ENCODE measurements at places on chromosomes 7 and 10.

DNA sequence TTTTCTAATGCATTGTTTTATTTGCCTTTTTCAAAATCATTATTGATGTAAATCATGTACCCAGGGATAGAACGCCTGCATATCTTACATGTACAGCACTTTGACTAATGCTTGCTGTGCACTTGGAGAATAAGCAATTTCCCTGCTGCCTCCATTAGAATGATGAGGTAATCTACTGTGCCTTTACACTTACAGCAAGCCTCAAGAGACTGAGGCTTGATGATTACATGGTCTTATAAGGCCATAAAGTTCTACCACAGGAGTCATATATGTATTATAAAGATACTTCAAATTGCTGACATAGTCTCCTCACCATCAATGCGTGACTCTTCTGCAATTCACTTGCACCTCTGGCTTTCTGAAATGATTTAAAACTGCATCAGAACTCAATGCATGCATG is 328.6 kb upstream of the HGF start:
- DNase-seq = no peak

- DNase-seq = no peak
Observed at GRCh38 chr10:72278668-72279393, 5.1 kb downstream of the DDIT4 start.

DNA sequence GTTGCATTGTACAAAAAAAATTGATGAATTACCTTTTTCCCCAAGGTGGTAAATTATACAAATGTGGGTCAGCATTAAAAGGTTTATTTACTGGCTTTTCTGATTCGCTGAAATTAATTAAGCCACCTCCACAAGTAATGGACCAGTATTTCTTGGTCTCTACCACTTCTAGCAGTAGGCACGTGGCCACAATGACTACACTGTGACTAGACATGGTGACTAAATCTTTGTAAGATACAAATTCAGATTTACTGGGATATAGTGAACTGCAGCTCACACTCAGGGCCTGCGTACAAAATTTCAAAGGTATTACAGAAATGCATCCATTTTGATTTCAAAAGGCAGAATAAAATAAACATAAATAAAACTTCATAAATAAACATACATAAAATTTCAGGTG is 10.9 kb downstream of the HPSE2 start:
- peak; percentile 29 for DNase-seq

DNA sequence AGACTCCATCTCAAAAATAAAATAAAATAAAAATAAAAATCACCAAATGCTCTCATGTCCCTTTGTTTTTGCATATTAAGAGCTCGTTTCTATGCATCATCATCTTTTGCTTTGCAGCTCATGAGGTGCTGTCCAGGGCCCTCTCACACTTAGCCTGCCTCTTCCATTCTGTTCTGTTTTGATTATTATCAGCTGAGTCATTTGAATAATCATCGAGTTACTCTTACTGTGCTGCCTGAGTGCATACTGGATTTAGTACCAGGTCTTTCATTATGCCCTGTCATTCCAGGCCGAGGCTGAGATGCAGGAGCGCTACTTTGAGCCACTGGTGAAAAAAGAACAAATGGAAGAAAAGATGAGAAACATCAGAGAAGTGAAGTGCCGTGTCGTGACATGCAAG is 33.0 kb downstream of the UCMA start:
- DNase-seq = no peak

GRCh38 chr10:132411561-132412253 is 14.7 kb downstream of the PWWP2B start:
- DNase-seq = peak; percentile 28

GRCh38 chr10:76631884-76632766 is 1005.5 kb downstream of the KCNMA1 start:
- DNase-seq = no peak

DNA sequence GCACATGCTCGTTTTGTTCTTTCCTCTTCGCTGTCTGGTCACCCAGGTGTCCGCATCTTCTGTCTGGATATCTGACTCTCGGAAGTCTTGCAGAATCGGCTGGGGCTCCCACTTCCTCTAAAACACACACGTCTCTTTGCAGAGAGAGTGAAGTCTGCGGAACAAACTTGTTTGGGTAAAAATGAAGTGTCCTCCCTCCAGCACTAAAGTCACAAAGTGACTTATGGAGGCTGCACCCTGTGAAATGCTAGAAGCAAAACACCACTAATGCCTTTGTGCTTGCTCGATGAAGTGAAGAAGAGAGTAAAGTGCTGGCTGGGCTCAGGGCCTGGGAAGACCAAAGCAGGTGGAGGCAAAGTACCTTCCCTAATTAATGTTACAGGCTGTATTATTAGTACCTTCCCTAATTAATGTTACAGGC is 71.4 kb downstream of the FGFR2 start:
- DNase-seq = no peak

GRCh38 chr7:122643250-122643649 is 55.7 kb downstream of the RNF133 start:
- DNase-seq = no peak
